ENCODE measurements at places on chromosomes 2 and 18.

DNA sequence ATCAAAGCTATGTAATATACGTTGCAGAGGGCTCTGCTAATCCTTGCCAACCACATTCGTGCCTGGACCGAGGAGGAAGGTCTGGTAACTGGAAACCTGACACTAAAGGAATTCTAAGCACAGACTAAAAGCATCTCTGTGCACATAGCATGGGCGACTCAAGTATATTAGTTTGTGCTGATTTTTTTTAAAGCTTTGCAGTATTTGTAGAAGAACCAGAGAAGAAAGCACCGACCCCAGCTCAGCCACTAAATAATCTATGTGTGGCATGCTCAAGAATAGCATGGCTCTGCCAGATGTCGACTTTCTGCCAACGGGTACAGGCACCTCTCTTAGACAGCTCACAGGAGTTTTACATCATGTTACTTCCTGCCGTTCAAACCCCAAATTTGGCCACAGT, 73.2 kb upstream of the NRP2 start:
- no peak for ATAC-seq

DNA sequence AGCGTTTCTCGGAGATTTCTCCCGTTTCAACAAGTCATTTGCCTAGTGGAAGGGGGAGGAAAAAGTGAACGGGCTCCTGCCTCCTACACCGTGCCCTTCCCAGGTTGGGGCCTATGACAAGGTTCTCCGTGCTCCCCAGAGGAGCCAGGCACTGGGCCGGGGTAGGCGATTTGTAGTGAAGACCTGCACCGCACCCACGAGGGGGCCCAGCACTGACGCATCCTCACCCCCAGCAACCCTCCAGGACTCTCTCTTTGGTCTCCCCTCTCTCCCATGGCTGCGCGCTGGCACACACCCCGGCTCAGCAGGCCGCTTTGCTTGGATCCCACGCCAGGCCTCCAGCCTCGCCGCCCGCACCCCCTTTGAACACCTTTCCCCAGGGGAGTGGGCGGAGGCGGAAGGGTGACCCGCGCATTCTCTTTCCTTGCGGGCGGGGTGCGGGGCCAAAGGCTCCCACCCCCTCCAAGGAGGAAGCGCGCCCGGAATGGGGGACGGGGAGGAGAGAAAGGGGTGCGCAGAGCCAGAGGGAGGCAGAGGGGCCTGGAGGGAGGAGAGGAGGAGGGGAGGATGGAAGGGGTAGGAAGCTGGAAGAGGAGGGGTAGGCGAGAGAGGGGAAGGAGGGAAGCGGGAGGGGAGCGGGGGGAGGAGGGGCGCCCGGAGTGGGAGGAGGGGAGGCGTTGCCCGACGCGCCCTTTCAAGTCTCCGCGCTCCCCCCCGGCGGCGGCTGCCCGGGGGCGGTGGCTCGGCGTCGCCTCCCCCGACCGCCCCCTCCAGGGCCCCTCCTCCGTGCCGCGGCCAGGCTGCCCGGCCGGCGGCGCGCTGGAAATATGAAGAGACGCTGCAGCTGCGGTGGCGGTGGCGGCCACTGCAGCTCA, at the start of gene APCDD1:
Gene APCDD1 (plus strand): TSS at position 830 of the 875 bp plus-strand sequence. CDS start 347 bp downstream, outside the sequence.
- peak; percentile 83 for ATAC-seq

- ATAC-seq = no peak
Measured at GRCh38 chr2:134669731-134670669, 48.8 kb downstream of the TMEM163 start.

GRCh38 chr2:109144271-109144670, 15.3 kb downstream of the SH3RF3 start:
- ATAC-seq = no peak

DNA sequence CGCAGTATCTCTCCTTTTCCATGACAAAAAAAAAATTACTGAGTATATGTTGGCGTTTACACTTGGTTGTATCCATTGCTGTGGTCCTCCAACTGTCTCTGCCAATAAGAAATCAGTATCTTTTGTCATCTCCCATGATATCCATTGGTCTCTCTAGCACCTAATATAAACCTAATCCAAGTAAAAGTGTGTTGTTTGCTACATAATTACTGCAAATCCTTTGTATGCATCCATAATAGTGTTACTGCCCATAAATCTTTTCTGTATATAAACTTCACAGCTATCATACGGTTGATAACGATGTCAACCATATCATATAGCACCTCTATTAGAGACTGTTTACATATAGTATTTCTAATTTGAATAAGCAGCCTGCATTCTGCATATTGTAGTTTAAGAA, 226.9 kb downstream of the AGPS start:
- no peak for ATAC-seq

- peak; percentile 11 for ATAC-seq
Measured at GRCh38 chr2:204796581-204796980, 251.3 kb downstream of the PARD3B start.

- no peak for ATAC-seq
Measured at GRCh38 chr2:42336361-42336965, 24.6 kb downstream of the COX7A2L start.

DNA sequence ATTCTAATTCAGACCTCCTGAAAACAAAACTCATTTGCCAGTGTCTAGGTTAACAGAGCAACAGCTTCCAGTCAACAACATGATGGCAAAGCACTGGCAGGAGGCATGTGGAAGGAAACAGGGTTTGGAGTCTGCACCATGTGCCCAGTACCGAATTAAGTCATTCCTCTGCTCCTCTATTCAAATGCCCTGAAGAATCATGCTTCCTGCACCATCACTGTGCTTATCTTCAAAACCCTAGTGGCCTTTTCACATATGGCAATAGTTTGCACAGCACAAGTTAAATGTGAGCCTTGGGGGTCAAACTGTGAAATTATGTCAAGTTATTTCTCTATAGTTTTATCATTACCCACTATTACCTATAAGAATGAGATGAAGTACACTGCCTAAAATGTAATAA, 75.4 kb upstream of the GRB14 start:
- no peak for ATAC-seq

DNA sequence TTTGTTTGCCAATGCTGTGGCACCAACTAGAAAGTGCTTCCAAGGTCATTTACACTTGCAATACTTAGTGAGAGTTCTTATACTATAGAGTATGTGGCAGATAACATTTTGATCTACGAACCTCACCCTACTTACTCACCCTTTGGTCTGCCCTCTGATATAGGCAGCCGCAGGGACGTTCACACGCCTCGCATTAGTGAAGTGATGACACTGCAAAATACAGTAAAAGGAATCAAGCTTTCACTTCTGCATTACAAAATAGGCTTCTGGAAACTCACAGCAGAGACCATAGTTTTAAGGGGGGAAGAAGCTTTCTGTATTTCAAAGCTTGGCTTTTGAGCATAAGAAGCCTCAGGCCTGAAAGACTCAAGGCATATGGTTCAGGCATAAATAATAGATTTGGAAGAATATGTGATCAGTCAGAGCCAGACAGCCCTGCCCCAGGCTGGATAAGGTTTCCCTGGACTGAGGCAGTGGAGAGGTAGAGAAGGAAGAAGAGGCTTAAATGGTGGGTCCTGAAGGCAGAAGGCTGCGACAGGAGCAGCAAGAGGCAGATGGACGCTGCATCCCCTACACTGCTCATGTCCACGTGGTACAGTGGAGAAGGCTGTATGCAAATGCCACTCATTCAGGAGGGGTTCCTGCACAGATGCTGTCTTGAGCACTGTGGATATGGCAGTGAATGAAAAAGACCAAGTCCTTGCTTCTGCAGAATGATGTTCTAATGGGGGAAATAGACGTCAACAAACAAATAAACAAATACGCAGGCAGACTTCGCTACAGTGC, 63.1 kb downstream of the FECH start:
- ATAC-seq = peak; percentile 94

DNA sequence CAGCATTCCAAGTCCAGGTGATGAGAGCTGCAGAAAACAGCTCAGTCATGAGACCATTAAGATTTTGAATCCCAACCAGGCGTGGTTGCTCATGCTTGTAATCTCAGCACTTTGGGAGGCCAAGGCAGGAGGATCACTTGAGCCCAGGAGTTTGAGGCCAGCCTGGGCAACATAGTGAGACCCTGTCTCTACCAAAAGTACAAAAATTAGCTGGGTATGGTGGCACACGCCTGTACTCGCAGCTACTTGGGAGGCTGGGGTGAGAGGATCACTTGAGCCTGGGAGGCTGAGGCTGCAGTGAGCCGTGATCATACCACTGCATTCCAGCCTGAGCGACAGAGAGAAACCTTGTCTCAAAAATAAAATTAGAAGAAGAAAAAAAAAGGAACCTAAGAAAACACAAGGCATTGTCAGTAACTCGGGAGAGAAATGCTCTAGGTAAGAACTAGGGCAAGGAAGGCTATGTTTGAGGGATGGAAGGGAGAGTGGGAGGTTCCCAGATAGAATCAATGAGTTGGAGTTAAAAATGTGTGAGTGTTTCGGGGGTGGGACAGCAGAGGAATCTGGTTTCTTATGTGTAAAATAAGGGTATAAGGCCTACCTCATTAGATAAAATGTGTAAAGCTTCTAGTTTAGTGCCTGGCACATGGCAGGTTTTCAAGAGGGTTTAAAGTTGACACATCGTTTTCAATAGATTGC, 23.3 kb upstream of the MTA3 start:
- no peak for ATAC-seq

- ATAC-seq = peak; percentile 65
Measured at GRCh38 chr2:238636269-238637073, 209.7 kb downstream of the ASB1 start.

- no peak for ATAC-seq
Measured at GRCh38 chr18:11996190-11996754, 15.0 kb downstream of the IMPA2 start.

GRCh38 chr18:45236676-45237075, 378.6 kb upstream of the SLC14A2 start:
- no peak for ATAC-seq

DNA sequence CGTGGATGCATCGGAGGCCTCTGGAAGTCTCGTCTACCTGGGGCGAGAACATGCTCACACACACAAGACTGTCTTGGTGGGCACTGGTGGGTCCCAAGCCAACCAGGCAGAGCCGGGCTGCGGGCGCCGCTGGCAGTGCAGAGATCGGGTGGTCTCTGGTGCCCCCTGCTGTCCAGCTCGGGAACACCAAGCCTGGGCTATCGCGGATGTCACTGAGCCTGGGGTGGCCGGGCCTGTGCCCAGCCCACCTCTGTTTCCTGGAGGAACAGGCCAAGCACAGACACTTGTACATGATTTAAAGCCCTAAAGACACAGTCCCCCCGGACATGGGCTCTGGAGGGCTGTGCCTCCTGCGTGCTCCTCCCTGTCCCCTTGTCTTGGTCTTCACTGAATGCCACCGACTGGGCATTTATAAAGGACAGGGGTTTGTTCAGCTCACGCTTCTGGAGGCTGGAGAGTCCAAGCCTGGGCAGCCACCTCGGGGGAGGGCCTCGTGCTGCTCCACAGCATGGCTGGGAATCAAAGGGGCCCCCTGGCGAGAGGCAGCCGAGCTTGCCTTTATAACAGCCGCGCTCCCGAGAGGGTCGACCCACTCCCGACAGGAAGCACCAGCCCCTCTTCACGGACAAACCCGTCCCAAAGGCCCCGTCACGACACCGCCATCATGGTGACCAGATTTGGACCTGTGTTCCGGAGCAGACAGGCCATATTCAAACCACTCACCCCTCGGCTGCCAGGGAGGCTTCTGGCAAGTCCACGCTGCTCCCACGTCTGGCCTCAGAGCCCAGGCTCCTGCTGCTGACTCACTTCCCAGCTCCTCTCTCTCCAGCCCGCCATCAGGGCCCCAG, 3.6 kb upstream of the OTOS start:
- peak; percentile 89 for ATAC-seq

- ATAC-seq = no peak
Measured at GRCh38 chr18:65399091-65399490, 351.7 kb upstream of the CDH7 start.

DNA sequence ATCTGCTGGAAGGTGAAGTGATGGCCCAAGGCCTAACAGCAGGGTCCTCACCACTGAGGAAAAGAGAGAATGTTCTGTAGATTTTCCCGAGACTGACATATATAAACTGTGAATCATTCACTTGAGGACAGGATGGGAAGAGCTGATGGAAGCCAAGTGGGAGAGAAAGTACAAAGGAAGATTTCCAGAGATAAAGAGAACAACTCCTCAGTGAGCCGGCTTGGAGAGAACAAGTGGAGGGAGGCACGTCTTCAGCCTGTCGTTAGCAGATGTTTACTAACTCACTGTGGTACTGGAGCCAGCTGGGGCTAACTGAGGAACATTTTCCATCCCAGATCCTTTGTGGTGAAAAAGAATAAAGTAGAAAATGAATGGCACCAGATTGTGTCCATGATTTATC, 552.9 kb upstream of the TNP1 start:
- ATAC-seq = no peak

DNA sequence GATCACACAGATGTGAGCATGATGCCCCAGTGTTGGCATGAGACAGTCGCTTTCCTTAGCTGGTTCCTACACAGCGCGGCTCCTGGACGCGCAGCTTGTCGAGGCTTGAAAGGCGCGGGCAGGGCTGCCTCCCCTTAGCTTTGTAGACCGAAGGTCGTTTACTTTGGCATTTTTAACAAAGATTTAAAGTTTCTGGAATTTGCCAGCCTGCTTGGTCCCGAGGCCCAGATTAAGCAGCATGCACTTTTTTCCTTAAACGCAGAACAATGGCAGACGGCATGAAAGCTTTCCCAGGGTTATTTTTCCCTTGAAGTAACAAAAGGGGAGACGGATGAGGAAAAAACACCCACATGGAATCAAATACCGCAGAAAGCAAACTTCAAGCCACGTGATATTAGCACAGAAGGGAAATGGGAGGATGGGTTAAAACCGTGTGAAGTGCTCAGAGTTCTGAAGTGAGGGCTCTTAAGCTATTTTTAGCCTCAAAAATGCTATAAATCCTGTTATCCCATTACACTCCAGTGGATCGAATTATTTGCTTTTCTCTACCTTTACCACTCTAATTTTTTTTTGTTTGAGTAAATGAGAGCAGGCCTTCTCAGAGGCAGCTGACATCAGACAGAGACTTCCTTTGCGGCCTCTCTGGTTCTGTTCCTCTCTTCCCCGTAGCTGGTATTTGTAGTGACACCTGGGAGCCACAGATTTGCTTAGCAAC, 55.7 kb downstream of the NPAS2 start:
- ATAC-seq = peak; percentile 86

GRCh38 chr2:128495996-128496547, 177.4 kb upstream of the HS6ST1 start:
- ATAC-seq = no peak

DNA sequence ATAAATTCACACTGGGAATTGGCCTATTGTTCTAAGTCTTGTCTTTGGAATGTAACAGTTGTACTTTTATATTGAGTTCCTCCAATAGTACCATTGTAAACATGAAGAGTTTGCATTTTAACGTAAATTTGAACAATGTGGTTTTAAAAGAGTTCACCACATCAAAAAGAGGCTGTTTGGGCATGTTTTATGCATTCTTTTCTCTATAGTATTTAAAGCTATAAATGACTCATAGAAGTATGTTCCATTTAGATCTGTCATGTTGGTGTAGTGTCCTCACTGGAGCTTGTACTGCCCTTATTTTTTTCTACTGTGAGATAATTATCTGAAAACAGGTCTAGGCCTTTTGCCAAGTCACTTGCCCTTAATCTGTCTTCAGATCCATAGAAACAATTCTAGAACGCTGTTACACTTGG, 141.9 kb downstream of the RHBDD1 start:
- peak; percentile 58 for ATAC-seq

Data from motor neuron (in vitro differentiated cells).